Type B pancreatic cell (in vitro differentiated cells): ENCODE measurements at places on chromosomes 7 and 10. TPM values are rescaled to one million over a fixed set of nuclear protein-coding genes. Genes with fewer than 3 reads are reported as not detected.
A peak's percentile ranks its signal among the peaks of the same experiment; 100 is the strongest.

DNA sequence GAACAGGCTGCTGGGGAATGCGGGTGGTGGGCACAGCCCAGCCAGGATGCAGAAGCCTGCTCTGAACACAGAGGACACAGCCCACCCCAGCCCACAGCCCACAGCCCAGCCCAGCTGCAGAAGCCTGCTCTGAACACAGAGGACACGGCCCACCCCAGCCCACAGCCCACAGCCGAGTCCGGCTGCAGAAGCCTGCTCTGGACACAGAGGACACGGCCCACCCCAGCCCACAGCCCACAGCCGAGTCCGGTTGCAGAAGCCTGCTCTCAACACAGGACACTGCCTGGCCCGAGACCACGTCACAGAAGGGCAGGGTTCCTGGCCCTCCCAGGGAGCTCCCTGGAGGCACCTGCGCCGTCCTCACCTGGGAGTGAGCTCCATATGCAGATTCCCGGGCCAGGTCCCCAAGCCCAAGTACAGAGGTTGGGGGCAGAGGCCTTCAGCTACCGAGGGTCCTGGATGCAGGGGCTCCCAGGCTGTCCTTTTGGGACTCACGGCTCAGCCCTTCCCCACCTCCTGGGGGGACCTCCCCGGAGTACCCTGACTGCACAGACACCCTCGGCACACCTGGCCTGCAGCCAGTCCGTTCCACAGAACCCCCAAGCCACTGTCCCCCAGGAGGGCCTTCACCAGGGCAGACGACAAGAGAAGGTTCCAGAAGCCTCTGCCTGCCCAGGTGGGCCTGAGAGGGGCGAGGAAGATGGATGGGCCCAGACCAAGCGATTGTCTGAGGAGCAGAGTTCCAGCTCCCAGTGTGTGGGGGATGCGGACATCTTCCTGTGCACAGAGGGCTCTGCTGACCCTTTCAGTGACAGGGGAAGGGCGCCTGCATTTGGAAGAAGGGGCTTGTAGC is 23.7 kb upstream of the FOXL3 start:
- no peak for DNase-seq
- H3K36me3 ChIP-seq, result no peaks in the 10 kb centered on the region
- H3K27me3 ChIP-seq, result peaks cover 9% of the 10 kb centered on the region
- H3K27ac ChIP-seq, result no peak overlapping the region
- H3K4me1 ChIP-seq, result no peaks in the 10 kb centered on the region

DNA sequence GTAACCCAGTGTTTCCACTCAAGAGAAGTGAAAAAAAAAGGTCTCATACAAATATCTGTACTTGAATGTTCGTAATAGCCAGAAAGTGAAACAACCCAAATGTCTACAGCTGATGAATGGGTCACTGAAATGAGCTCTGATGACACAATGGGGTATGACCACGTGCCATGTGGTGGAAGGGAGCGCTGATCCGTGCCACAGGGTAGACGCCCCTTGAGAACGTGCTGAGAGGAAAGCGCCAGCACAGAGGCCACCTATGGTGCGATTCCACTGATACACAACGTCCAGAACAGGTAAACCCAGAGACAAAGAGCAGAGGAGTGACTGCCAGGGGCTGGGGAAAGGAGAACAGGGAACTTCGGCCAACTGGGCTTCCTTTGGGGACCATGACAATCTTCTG is 50.3 kb downstream of the MAD1L1 start:
- no peak overlapping the region for H3K27ac ChIP-seq
- no peaks in the 10 kb centered on the region for H3K27me3 ChIP-seq

- no peaks in the 10 kb centered on the region for H3K36me3 ChIP-seq
- H3K4me1 ChIP-seq, result peaks cover 23% of the 10 kb centered on the region
- peak overlapping the region; percentile 90 for H3K27ac ChIP-seq
- DNase-seq, result no peak
Measured at GRCh38 chr7:46291601-46292150, 370.6 kb upstream of the IGFBP3 start.

- H3K4me3 ChIP-seq, result no peak overlapping the region
- H3K4me1 ChIP-seq, result no peaks in the 10 kb centered on the region
- H3K27me3 ChIP-seq, result no peaks in the 10 kb centered on the region
- no peak overlapping the region for H3K27ac ChIP-seq
Measured at GRCh38 chr7:132643302-132643701, 67.0 kb upstream of the PLXNA4 start.

DNA sequence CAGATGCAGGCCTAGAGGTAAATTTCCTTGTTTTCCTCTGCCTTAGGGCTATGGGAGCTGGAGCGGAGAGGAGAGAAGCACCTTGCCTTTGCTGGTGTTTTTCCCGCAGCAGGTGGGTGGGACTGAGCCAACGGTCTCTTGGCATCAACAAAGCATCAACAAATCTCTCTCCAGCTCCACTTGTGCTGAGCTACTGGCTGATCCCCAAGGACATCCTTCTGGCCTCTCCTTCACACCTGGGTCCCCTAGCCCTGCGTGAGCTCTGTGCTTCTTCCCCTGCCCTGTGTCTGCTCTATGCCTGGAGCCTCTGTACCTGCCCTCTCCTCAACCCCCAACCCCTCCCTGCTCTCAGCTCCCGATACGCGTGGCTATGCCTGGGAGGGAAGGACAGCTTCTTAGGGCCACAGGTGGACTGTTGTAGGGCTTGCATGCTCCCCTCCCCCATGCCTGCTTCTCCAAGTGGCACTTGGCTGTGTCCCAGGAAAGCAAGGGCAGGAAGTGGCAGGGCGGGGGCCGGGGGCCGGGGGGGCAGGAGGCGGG is 3.2 kb upstream of the CLDN4 start:
- peaks cover 14% of the 10 kb centered on the region for H3K27me3 ChIP-seq
- peak overlapping the region; percentile 75 for H3K4me3 ChIP-seq
- peaks cover 37% of the 10 kb centered on the region for H3K4me1 ChIP-seq
- peak overlapping the region; percentile 100 for H3K27ac ChIP-seq
- no peak for DNase-seq
- no peaks in the 10 kb centered on the region for H3K36me3 ChIP-seq

GRCh38 chr7:28245123-28245878 is 64.7 kb upstream of the JAZF1 start:
- no peak for DNase-seq
- H3K27ac ChIP-seq, result no peak overlapping the region
- H3K4me1 ChIP-seq, result no peaks in the 10 kb centered on the region
- no peaks in the 10 kb centered on the region for H3K27me3 ChIP-seq

- no peaks in the 10 kb centered on the region for H3K36me3 ChIP-seq
- no peak for DNase-seq
- peaks cover 15% of the 10 kb centered on the region for H3K27me3 ChIP-seq
- H3K4me3 ChIP-seq, result no peak overlapping the region
Measured at GRCh38 chr7:143002106-143002505, 24.8 kb downstream of the OR9A2 start.

DNA sequence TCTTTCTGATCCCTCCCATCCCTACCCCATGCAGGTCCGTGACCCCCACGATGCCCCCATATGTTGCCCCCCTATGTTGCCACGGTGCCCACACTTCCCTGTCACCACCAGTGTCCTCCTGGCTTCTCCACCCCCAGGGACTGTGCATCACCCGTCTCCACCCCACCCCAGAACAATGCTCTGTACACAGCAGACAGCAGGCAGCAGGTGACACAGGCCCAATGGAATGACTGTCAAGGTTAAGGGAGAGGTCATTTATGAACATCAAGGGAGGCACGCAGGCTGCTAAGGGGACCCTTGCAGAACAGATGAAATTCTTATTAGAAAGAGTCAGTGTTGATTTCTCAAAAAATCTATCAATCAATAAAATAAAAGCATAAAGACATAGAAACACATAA is 71.5 kb downstream of the PARP12 start:
- no peak for DNase-seq
- peaks cover 4% of the 10 kb centered on the region for H3K27me3 ChIP-seq
- H3K4me1 ChIP-seq, result peaks cover 23% of the 10 kb centered on the region
- no peak overlapping the region for H3K4me3 ChIP-seq

- H3K27ac ChIP-seq, result peak overlapping the region; percentile 98
- H3K36me3 ChIP-seq, result no peaks in the 10 kb centered on the region
- H3K27me3 ChIP-seq, result no peaks in the 10 kb centered on the region
- H3K4me3 ChIP-seq, result peak overlapping the region; percentile 81
- no peak for DNase-seq
Measured at GRCh38 chr10:21336476-21337170, 188.9 kb downstream of the SKIDA1 start.

DNA sequence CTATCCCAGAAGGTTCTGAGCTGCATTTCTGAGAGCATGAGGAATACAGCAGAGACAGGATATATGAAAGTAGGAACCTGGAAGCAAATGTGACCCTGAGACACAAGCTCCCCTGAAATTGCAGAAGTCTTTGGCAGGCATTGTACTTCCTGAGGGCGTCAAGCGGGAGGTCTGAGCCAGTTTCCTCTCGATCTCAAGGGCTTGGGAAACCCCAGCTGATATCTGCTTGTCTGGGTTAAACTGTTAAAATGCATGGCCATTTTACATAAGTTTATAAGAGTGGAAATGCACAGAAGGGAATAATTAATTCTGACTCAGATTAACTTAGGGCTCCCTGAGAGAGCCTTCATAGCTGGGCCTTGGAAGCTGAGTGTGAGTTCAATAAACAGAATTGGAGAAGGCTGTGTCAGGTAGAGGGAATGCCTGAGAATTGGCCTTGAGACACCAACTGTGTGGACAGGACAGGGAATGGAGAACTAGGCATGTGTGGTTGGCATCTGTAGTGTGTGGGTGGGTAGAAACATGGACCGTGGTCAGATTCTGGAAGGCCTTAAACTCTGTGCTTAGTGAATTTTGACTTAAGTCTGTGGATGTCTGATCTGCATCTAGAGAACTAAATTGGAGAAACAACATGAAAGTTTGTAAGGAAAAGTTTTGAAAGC is 53.3 kb downstream of the WIPF3 start:
- no peak for DNase-seq
- peaks cover 20% of the 10 kb centered on the region for H3K4me1 ChIP-seq
- peaks cover 6% of the 10 kb centered on the region for H3K27me3 ChIP-seq
- H3K36me3 ChIP-seq, result no peaks in the 10 kb centered on the region
- no peak overlapping the region for H3K4me3 ChIP-seq
- H3K27ac ChIP-seq, result no peak overlapping the region

Gene CALML3
- not detected in 2 replicates for total RNA-seq

Gene ARHGAP12
- total RNA-seq, result 30.4 and 39.5 TPM in 2 replicates

Gene MMD2
- total RNA-seq, result not detected in 2 replicates

Gene ADAM22
- total RNA-seq, result 2.9 and 8.1 TPM in 2 replicates
